ENCODE measurements at places on chromosomes 4 and X.
A peak's percentile ranks its signal among the peaks of the same experiment; 100 is the strongest.

DNA sequence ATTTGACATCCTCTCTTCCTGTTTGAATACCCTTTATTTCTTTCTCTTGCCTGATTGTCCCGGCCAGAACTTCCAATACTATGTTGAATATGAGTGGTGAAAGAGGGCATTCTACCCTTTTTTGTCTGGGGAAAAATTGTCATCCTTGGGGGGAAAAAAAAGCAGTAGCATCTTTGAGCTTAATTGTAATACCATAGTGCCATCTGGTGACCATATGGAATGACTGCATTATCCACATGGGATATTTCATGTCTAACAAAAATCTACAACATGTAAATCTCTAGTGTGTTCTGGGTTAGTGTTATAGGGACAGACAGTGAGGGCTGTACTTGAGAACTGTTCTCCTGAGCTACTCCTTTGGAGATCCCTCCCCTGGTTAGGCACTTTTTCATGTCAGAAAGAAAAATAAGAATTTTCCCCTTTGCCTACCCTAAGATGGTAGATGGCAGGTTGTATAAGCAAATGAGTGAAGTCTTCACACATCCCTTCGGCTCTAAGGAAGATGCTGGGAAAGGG, 26.0 kb downstream of the CAPN6 start:
- H3K36me3 ChIP-seq = no peaks in the 10 kb centered on the region
- H3K4me1 ChIP-seq = no peaks in the 10 kb centered on the region
- no peak overlapping the region for H3K27ac ChIP-seq
- no peak for DNase-seq
- H3K4me3 ChIP-seq = no peak overlapping the region

DNA sequence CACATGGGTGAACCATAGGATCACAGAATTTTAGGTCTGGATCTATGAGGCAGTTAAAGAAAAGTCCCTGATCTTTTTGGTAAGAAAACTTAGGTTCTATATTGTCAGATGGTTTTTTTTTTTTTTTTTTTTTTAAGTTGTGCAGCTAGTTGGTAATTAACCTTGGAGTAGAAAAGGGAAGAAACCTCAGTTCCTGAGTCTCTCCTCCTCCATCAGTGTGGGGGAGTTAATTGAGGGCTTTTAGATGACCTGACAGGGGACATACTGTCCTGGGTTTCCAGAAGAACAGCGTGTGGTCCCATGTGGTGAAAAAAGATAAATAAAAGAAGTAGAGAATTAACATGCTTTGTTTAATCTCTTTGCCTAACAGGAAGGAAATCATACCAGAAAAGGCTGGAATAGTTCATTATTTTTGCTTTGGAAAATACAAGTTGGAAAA, 123.7 kb downstream of the ARHGAP10 start:
- H3K27me3 ChIP-seq = no peaks in the 10 kb centered on the region
- H3K27ac ChIP-seq = no peak overlapping the region
- no peak for DNase-seq
- H3K36me3 ChIP-seq = peaks cover 11% of the 10 kb centered on the region
- no peak overlapping the region for H3K4me3 ChIP-seq

DNA sequence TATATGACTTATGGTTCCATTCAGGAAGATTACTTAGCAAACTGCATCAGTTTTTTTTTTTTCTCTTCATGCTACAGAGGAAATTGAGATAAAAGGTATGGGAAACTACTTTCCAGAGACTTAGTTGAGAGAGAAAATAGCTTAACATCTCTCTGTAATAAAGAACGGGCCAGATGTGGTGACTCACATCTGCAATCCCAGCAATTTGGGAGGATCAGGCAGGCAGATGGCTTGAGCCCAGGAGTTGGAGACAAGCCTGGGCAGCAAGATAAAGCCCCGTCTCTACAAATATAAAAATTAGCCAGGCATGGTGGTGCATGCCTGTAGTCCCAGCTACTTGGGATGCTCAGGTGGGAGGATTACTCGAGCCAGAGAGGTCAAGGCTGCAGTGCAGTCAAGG, 271.2 kb upstream of the TENM3 start:
- H3K27me3 ChIP-seq = no peaks in the 10 kb centered on the region
- no peak overlapping the region for H3K4me3 ChIP-seq
- peak overlapping the region; percentile 18 for H3K27ac ChIP-seq
- DNase-seq = no peak

- peaks cover 21% of the 10 kb centered on the region for H3K4me1 ChIP-seq
- DNase-seq = no peak
- no peaks in the 10 kb centered on the region for H3K27me3 ChIP-seq
- no peaks in the 10 kb centered on the region for H3K36me3 ChIP-seq
- peak overlapping the region; percentile 53 for H3K27ac ChIP-seq
- H3K4me3 ChIP-seq = no peak overlapping the region
Observed at GRCh38 chrX:107574054-107574683, 54.1 kb upstream of the PRPS1 start.

- no peak for DNase-seq
- H3K4me3 ChIP-seq = no peak overlapping the region
- no peak overlapping the region for H3K27ac ChIP-seq
- peaks cover 17% of the 10 kb centered on the region for H3K4me1 ChIP-seq
Observed at GRCh38 chr4:169005453-169006099, 4.5 kb downstream of the CBR4 start.

- H3K4me1 ChIP-seq = no peaks in the 10 kb centered on the region
- no peaks in the 10 kb centered on the region for H3K36me3 ChIP-seq
- no peaks in the 10 kb centered on the region for H3K27me3 ChIP-seq
- no peak overlapping the region for H3K27ac ChIP-seq
- no peak overlapping the region for H3K4me3 ChIP-seq
Observed at GRCh38 chr4:132227151-132227856, 921.8 kb upstream of the PCDH10 start.
